Substantia nigra (tissue), 51 donors: ENCODE measurements at places on chromosomes 16 and 17.

DNA sequence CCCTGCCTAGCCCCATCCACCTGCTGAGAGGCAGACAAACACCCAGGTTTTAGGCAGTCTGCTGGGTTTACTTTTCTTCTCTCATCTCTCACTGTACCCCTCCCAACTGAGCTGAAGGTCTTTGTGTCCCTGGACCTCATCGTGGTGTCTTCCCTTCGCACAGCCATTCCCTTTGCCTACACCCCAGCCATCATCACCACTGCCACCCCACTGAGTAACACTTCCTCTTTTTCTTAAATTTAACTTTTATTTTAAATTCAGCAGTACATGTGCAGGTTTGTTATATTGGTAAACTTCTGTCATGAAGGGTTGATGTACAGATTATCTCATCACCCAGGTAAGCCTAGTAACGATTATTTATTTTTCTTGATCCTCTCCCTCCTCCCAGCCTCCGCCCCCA lies 188.3 kb upstream of the MON1B start:
- no peak for DNase-seq

DNA sequence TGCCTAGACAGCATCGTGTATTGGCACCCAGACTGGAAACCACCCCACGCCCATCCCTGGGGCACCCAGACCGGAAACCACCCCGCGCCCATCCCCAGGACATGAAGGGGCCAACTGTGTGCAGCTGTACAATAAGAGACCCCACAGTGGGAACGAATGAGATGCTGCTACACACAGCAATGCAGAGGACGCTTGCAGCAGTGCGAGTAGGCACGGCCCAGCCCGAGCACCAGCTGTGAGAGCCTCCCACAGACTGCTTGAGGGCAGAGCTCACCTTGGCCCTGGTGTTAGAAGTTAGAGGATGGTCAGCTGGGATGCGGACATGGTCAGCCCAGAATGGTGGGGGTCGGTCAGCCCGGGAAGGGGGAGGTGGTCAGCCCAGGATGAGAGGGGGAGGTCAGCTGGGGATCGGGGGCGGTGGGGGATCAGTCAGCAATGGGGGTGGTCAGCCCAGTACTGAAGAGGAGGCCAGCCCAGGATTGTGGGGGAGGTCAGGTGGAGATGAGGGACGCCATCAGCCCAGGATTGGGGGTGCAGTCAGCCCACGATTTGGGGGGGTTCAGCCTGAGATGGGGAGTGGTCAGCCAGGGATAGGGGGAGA lies 340.0 kb downstream of the C16orf95 start:
- no peak for DNase-seq

- DNase-seq = no peak
These were observed 38.5 kb upstream of the CES5A start for GRCh38 chr16:55913716-55914115.

DNA sequence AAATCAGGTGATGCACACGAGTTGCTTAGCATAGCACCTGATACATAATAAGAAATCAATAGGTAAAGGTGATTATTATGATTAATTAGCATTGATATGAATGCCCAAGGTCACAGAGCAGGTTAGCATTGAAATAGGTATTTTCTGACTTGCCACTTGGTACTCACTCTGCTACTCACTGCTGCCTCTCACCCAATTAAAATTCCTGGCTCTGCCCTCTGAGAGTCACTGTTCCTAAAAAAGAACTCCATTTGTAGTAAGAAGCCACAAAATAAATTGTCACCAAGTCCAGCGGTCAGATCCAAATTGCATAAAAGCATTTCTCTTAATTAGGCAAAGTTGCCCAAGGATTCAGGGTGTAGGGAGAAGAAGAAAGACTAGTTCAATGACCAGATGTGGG lies 8.9 kb upstream of the GRIN2A start:
- DNase-seq = no peak

GRCh38 chr17:75611851-75612429 lies 21.3 kb upstream of the SMIM5 start:
- DNase-seq = no peak

DNA sequence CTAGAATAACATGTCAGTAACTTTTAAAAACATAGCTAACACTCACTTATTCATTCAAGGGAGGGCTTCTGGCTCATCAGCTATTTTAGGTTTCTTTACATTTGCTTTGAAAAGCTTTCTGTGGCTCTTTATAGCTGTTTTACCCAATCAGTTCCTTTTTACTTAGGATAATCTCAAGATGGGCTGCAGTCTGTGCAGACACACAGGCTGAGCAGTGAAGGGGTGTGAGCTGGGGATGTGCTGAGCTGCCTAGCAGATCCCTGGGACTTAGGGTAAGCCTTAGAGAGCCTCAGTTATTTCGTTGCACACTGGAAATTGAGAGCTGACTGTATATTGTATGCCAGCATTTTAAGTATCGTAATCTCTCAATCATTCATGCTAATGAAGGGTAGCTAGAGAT lies 30.2 kb upstream of the NOL11 start:
- DNase-seq = no peak

GRCh38 chr17:38533241-38533640 lies 72.5 kb downstream of the SRCIN1 start:
- no peak for DNase-seq

DNA sequence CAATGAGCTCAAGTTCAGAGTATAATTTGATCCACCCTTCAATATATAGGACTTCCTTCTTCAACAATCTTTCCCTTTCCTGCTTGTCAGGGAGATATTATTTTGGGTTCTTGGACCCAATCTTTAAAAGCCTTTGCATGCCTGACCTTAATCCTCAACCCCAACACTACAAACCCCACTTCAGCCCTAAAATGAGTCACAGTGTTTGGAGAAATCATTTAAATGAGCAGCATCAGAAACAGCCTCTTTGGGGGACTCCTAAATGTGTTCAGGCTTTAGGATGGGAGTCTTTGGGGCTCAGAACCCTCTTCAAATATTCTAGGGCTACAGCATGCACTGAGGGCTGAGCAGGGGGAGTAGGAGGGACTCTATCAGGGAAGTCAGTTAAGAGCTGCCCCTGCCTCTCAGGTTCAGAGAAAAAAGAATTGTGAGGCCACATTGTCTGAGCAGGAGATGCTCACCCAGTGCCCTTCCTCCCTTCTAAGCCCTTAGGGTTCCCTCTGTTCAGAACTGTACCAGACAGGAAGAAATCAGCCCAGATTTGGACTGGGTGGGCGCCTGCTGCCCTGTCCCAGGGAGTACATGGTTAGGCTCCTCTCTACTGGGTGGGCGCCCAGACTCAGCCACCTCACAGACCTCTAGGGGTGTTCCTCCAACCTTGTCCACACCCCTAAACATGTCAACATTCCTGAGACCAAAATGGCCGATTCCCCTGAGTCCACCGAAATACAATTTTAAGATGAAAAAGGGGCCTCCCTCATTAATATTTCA lies 5.0 kb downstream of the NEUROD2 start:
- DNase-seq = no peak

DNA sequence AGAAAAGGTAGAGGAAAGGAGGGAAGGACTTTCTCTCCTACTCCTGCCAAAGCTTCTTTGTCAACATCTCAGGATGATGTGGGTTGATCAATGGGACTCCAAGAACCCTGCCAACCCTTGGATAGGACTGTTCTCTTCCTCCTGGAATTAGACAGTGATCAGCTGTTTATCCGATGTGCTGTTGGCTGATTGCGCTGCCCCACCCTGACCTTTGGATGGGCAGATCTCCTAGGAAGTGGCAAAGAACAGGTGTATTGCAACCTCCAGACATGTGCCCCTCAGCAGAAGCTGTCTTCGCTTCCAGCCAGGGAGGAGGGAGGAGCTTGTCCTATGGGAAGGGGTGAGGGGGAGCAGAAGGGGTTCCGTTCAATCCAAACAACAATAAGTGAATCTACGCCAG lies 30.5 kb downstream of the SLC5A11 start:
- no peak for DNase-seq

DNA sequence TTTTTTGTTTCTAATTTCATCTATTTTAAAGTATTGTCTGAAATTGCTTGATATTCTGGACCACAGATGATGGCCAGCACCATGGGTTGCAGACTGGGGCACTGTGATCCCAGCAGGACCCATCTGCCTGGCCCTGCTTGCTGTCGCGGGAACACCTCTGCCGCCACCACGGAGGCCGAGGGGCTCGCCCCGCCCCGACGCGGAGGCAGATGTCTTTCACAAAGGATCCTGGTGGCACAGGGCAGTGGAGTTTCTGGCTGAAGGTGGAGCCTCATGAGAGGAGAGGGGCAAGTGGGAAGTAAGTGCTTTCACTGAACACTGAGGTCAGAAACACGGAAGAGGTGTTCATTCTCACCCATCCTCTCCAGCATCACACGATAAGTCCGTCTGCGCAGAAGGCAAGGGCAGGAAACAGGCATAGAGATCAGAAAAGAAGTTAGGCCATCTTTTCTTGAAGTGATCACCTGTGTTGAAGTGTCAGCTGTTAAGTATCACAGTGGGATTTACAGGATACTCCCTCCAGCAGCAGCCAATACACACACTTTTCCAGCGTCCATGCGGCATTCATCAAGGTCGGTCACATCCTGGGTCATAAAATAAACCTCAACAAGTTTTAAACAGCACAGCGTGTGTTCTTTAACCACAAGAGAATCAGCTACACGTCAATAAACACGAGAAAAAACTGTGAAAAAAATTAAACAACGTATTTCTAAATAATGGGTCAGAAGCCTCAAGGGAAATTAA lies 194.5 kb downstream of the RPTOR start:
- DNase-seq = no peak

GRCh38 chr17:20189979-20190378 lies 180.8 kb downstream of the SPECC1 start:
- DNase-seq = no peak

DNA sequence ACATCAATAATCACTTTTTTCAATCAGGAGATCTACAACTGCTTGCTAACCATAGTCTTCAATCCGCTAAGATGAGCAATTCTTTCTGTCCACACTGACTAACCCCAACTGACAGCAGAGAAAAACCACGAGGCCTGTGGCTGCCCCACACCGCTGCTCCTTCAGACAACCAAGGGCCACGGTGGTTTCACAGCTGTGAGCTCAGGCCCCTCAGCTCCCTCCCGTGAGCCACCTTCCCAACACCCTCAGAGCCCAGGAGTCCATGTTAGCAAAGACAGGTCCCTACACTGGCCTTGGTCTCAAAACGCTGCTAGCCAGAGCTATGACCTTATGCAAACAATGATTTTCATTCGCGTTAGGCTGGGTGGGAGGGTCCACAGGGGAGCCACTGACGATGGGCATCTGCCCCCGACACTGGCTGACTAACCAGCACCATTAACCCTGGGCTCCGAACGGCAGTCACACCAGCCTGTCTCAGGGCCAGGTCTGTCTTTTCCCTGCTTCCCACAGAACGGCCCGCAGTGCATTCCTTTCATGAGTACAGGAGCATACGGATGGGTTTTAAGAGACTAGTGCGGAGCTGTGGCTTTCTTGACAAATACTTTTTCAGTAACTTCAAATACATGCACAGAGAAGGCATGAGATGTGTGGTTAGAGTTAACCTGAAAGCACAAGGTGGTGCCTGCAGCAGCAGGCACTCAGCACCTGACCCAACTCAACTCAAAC lies 67.3 kb downstream of the ANKRD11 start:
- DNase-seq = no peak

DNA sequence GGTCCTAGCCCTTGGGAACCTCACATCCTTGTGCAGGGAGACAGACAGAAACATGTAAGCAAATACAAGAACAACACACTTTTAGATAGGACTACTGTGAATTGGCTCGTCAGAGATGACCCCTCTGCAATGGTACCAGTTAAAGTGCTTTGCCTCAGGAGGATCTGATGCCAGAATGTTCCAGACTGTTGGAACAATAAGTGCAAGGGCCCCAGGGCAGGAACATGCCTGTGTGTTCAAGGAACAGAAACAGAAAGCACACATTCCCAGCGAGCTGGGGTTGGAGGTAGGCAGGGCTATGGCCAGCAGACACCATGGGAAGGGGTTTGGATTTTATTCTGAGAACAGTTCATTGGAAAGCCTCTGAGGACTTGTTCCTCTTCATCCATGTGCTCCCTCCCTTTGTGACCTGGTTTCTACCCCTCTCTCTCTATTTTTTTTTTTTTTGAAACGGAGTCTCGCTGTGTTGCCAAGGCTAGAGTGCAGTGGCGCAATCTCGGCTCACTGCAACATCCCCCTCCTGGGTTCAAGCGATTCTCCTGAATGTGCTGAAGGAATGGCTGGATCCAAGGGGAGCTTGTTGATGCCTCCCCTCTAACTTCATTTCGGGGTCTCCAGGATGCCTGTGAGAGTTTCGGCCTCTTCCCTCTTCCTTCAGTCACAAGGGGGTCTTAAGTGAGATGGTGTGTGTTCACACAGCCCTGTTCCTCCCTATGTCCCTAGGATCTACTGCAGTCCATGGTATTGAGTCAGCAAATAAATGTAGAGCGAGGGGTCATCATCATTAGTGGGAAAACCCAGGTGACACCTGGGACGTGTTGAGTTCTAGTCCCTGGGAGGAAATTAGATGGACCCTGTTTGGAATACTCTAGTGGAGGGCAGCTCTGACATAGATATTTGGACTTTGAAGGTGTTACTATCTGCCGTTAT lies 6.4 kb downstream of the STAT5A start:
- DNase-seq = no peak

DNA sequence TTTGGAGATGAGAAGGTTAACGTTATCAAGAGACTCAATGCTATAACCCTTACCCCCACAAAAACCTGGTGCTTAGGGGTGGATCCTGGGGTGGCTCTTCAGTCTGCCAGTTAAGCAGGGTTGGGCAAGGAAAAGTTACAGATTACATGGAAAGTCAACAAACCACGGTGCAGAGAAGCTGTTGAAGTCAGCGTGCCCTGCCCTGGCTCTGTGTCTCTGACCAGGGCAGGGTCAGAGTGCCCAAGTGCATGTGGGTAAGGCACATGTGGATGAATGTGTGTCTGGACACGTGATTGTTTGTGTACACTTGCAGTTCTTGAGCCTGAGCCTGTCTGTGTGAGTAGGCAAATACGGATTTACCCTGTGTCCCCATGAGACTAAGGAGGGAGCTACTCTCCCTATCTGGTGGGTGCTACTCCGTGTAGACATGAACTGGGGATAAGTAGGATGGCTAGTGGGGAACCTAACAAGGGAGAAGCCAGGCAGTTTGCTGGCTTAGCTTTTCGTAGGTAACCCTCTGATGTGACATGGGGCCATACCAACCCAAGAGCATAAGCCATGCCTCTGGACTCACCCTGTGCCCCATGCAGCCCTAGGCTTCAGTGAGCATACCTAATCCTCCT lies 5.5 kb downstream of the IGFBP4 start:
- no peak for DNase-seq

- no peak for DNase-seq
These were observed 26.2 kb downstream of the CCDC182 start for GRCh38 chr17:57718878-57719277.

- peak; percentile 39 for DNase-seq
These were observed 688 bp downstream of the CRK start for GRCh38 chr17:1455291-1455796.

GRCh38 chr17:55728833-55729232 lies 6.2 kb upstream of the TMEM100 start:
- no peak for DNase-seq

GRCh38 chr17:17841601-17842025 lies 4.8 kb upstream of the SREBF1 start:
- no peak for DNase-seq

- DNase-seq = no peak
These were observed 9.0 kb downstream of the TMEM98 start for GRCh38 chr17:32936894-32937500.

GRCh38 chr17:74957935-74958740 lies 14.4 kb downstream of the HID1 start:
- peak; percentile 50 for DNase-seq
